Thymus (tissue), 14 donors: ENCODE measurements at places on chromosomes 7 and 10.

- DNase-seq = no peak
These were observed 156.3 kb downstream of the EMX2 start for GRCh38 chr10:117698809-117699208.

DNA sequence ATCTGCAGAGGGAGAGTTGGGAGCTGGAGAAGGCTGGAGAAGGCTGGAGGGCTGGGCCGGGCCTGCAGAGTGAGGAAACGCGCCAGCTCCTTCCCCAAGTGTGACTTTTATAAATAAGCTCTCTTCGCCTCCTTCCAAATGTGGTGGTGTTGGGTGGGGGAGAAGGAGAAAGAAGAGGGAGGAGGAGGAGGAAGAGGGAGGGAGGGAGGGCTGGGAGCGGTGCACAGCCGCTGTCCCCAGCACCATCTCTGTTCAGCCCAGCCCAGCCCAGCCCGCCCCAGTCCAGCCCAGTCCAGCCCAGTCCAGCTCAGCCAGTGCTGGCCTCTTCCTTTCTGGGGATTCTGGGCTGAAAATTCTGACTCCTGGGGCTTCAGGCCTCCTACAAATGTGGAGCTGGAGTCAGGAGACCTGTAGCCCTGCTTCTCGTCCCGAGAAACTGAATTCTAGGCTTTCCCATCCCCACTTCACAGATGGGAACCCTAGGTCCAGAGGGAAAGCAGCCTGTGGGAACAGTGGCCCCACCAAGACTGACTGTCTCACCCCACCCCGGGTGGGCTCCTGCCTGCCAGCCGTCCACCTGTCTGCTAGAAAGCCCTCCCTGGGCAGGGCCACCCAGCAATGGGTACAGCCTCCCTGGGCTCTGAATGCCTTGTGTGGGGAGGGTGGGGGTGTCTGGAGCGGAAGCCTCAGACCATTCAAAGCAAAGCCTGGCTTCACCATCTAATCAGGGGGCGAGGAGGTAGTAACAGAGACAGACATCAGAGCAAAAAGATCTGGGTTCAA lies 2.3 kb downstream of the STX1A start:
- no peak for DNase-seq

DNA sequence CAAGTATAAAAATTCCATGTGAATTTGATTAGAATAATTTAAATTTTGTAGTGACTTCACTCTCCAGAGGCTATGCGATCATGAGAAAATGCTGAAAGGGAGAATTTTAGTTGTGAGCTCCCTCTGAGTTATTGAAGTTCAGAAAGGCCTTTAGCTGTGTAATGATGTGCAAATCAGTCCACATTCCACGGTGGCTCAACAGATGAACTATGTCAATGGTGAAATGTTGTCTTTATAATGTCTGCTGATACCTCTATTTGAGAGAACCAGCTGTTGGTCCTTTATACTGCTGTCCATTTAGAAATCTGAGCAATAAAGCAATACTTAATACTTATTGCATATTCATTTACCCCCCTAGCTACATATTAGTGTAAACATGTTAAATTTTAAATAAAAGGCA lies 7.1 kb upstream of the ITGB8 start:
- no peak for DNase-seq

GRCh38 chr10:71746344-71747037 lies 26.8 kb downstream of the VSIR start:
- no peak for DNase-seq

DNA sequence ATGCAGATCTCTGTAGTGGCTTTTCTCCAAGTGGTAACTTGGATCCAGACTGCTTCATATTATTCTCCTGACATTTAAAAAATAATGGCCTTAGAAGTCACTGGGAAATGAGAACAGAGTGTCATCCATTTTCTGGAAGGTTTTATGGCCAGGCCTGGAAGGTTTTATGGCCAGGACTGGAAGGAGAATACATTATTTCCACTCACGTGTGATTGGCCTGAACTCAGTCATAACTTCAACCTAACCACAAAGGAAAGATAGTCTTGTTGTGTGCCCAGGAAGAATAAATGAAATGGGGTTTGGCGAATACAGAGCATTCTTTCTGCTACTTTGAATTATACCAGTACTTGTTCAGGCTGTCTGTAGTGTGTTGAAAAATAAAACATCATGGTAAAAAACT lies 360.9 kb downstream of the GPAM start:
- no peak for DNase-seq

DNA sequence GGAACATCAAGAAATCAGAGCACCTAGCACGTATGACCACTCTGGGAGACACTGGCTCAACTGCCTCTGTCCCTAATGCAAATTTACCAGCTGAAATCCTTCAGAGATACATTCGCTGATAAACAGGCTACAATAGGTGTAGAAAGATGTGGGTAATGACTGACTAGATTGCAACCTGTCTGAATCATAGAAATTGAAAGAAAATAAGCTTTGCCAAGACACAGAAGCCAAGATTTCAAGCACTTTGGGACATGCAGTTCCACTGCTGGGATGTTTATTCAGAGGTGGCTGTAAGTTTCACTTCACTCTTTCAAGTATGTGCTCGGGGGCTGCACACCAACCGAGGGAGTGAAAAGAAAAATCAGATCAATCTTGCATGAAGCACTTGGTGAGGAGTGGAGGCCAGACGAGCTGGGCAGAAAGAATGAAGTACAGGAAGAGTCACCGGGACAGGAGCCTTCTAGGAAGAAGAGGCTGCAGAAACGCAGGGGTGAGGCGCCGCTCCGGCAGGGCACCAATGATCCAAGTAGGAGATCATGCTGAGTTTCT lies 276.7 kb downstream of the PARD3 start:
- DNase-seq = no peak
